ENCODE measurements at places on chromosomes 13 and 19.

GRCh38 chr13:99496184-99497142 lies 4.8 kb upstream of the TM9SF2 start:
- no peak for DNase-seq

DNA sequence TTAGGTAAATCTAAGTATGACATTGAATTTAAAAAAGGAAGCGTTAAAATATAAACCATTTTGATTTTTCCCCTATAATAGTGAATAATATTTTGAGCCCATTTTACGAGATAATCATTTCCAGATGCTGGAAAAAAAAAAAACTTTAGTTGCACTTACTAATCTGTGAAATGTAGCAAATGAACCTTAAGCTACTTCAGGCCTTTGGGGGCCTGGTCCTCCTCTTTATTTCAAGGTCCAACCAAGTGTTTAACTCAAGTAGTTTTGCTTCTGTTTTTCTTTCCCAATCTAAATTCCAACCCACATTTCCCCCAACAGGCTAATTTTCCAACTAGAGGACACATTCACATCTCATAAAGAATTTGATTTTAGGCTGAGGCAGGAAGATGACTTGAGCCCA lies 101.2 kb downstream of the TNFRSF19 start:
- DNase-seq, result no peak

DNA sequence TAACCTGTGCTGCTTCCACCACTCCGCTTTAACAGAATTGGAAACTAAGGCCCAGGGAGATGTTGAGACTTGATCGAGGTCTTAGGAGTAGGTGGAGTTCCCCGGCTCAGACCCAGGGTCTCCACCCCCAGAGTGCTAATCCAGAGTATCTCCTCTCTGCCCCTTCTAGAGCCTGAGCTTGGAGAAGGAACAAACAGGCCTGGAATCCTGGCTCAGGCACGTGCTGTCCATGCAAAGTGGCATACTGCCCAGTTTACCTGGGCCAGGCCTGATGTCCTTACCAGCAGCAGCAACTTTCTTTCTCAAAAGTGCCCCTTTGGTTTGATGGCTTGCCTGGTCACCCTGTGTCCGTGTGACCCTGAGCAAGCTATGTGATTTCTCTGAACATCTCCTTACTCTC lies 3.7 kb downstream of the SYNGR4 start:
- DNase-seq, result no peak

GRCh38 chr19:48991873-48992580 lies 1.1 kb downstream of the GYS1 start:
- no peak for DNase-seq

DNA sequence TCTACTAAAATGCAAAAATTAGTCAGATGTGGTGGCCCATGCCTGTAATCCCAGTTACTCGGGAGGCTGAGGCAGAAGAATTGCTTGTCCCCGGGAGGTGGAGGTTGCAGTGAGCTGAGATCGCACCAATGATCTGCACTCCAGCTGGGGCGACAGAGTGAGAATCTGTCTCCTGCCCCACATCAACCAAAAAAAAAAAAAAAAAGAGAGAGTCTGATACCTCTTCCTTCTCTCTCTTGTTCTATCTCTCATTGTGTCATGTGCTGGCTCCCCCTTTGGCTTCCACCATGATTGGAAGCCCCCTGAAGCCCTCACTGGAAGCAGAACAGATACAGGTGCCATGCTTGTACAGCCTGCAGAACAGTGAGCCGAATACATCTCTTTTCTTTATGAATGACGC lies 20.4 kb downstream of the CLEC11A start:
- DNase-seq, result no peak

DNA sequence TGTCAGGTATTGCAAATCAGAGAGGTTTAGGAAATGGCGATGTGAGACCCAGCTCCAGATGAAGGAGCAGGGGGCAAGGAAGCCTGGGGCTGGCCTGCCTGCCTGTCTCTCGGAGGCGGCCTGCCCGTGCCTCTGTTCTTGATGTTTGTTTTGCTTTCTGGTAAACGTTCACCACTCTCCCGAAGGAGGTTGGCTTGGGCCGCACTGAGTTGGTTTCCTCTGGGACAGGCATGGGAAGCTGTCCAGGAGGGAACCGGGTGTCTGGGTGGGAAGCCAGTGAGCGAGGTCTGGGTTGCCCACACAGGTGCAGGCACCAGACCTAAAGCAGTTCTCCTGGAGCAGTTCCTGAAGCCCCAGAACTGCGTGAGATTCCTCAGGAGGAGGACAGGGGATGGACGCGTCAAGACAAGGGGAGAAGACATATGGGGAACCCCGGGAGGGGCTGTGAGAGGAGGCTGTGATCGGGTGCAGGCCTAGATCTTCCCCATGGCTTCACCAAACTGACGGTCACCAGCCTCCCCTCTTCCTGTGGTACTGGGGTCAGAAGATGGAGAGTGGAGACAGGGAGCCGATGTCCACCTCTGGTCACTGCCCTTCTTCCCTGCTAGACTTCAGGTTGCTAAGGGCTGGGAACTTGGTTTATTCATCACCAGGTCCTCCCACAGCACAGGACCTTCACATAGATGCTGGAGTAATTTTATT lies 15.2 kb downstream of the COL4A2 start:
- DNase-seq, result no peak

DNA sequence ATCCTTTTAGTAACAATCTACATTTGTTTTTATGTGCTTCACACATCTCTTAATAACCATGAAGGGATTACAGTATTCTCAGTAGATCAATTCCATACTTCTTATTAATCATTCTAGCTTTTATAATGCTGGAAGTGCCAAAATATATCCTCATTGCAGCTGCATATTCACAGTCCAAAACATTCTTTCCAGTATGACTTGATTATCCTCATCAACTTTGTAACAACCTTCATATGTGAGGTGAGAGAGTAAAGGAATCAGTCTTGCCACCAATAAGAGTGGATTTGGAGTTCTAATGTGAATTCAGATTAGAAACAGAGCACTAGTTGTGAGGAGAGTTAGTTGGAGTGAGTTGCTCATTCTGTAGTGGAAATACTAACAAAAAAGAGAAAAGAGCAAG lies 208.0 kb upstream of the SPRY2 start:
- no peak for DNase-seq

GRCh38 chr13:94216476-94216875 lies 263.0 kb downstream of the DCT start:
- DNase-seq, result no peak

GRCh38 chr13:113959198-113959597 lies 14.7 kb downstream of the C13orf46 start:
- no peak for DNase-seq
